Peyer's patch (tissue), 4 donors: ENCODE measurements at places on chromosomes 5 and 9.

GRCh38 chr5:140365282-140365681, 5.3 kb downstream of the SLC4A9 start:
- no peak for DNase-seq

GRCh38 chr9:2332663-2333062, 288.9 kb upstream of the VLDLR start:
- DNase-seq, result no peak

DNA sequence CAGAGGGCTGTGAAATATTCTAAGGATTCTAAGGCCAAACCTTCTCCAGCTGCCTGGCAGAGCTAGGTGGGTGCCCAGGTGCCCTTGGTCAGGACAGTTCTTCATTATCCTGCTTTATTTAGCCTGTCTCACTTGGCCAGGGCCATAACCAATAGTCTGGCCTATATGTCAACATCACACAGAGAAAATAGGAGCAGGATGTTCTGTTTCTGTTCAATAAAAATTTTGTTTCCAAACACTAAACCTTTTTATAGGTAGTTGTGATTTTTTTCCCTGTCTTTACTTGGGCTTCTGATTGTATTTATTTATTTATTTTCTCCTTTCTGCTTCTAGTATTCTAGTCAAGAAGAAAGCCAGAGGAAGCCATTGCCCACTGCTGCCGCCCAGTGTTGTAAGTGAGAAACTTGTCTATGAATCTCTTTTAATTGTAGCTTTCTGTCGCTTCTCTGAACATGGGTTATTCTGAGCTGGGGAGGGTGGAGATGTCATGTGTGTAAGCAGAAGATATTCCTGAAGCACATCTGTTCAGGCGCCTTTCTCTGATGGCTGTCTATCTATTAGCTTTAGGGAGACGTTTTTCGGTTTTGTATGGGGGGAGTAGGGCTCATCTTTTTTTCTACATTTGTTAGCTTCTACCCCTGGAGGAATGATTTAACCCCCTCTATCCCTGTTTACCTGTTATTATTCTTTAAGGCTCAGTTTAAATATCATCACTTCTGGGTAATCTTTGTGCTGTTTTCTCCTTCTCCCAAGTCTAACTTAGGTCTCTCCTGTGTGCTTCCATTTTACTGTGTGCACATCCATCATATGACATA, 97.1 kb downstream of the UNC13B start:
- peak; percentile 66 for DNase-seq

DNA sequence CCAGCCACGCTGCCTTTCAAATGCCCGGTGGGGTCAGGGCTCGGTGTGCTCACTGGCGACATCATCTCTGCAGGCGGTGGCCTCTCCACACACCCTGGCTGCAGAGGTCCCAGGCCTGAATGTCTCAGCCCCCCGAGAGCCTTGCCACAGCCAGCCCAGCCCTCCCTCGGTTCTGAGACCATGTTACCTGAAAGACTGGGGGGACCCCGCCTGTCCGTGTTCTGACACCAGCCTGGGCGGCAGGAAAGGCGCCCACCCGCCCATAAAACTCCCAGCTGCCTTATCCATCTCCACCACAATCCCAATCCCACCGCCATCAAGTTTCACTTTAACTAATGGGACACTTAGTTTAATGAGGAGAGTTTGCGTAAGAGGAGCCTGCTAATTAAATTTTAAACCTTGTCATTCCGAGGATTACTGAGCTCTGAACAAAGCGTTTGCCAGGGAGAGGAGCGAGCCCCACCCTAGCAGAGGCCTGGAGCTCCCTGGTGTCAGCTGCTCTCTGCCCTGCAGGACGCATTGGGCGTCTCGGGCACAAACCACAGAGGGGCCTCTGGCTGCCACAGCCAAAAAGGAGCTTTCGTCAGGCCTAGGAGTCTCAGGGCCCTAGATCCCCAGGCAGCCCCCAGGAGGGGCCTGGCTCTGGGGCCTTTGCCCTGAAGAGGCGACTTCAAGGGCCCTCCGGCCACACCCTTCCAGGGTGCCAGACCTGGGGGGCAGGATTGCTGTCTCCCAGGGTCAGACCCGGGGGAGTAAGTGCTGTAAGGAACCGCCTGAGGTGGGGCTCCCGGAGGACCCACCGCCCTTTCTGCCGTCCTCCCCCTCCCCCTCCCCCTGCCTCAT, 15.3 kb downstream of the LHX3 start:
- DNase-seq, result no peak

DNA sequence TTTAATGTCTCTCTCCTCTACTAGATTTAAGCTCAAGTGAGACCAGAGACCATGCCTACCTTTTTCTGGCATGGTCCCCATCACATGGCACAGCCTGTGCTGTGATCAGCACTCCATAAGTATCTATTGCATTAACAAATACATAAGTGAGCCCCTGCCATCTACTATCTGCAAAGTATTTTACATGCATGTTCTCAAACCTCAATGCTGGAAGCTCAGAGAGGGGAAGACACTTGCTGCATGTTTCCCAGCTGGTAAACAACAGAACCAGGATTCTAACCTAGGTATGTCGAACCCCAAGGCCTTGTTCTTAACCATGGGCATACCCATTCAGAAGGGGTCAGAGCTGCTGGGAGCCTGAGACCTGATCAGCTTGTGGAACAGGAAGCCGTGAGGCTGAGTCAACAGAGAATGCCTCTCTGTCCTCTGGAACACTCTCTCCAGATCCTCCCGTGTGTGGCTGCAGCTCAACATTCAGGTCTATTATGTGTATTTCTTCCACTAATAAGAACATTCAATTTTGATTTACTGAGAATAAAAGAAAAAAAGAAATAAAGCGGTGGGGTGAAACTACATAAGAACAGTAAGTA, 232.5 kb upstream of the MSX2 start:
- no peak for DNase-seq

DNA sequence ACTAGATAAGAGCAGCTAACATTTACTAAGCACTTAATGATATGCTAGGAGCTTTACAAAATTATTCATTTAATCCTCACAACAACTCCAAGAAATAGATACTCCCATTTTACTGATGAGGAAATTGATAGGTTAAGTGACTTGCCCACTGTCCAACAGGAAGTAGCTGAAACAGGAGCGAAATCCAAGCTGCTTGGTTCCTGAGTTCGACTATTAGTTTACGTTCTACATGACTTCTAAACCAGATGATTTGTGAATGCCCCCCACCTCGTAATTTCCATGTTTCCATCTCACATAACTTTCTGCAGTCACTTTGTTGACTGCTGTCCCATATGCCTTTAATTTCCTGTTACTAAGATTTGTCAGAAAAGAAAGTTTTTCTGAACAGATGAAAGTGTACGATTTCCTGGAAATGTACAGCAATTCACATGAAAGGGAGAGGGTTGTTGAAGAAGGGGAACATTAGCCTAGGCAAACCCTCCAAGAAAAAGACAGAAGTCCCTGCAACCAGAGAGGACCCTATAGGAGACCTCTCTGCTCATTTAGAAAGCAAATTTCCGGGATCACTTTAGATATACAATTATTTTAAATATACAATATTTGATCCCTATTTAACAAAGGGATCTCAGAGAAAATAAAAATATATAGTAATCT, 279.1 kb upstream of the EFNA5 start:
- no peak for DNase-seq

- no peak for DNase-seq
These were observed 358.8 kb upstream of the ARRDC3 start for GRCh38 chr5:91741764-91742505.

GRCh38 chr9:107951511-107951910, 461.9 kb upstream of the KLF4 start:
- no peak for DNase-seq

GRCh38 chr9:96565671-96566497, 53.8 kb downstream of the CDC14B start:
- DNase-seq, result no peak

DNA sequence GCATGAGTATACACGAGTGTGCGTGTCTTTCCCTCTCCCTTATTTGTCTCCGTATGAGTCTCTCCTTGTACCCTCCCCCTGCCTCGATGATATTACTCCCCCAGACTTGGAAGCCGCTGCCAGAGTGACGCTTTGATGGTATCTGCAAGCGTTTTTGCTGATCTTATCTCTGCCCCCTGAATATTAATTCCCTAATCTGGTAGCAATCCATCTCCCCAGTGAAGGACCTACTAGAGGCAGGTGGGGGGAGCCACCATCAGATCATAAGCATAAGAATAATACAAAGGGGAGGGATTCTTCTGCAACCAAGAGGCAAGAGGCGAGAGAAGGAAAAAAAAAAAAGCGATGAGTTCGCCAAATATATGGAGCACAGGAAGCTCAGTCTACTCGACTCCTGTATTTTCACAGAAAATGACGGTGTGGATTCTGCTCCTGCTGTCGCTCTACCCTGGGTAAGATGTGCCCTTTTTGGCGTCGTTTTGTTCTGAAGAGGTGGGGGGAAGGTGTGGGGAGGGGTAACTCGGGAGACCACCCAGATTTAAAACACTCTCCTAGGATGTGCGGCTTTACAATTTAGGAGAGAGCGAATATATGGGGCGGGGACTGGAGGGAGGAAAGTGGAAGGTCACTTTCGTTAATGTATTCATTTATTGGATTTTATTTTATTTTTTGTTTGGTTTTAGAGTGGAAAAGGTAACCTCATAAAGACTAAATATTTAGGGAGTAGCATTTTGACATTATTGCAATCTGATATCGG, at the start of gene GABRG2:
GABRG2 (plus strand) TSS at position 119 of the 757 bp plus-strand sequence; CDS start at position 346, 227 bp downstream.
- no peak for DNase-seq
